ENCODE measurements at places on chromosomes 5 and 9.

DNA sequence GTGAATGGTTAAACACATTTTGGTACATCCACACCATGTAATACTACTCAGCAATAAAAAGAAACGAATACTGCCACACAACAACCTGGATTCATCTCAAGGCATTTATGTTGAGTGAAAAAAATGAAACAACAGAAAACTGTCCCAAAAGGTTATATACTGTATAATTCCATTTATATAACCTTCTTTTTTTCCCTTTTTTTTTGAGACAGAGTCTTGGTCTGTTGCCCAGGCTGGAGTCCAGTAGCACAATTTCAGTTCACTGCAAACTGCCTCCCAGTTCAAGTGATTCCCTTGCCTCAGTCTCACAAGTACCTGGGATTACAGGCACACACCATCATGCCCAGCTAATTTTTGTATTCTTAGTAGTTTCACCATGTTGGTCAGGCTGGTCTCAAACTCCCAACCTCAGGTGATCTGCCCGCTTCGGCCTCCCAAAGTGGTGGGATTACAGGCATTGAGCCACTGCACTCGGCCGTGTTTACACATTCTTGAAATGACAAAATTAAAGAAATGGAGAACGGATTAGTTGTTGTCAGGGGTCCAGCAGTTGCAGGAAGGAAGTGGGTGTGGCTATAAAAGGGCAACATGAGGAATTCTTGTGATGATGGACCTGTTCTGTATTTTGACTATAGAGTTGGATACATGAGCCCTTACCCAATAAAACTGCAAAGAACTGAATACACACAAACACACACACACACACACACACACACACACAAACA lies 17.4 kb downstream of the PPP6C start:
- DNase-seq = peak; percentile 11

GRCh38 chr5:135497971-135498636 lies 37.7 kb downstream of the NEUROG1 start:
- DNase-seq = no peak

- DNase-seq = no peak
Observed at GRCh38 chr9:118262191-118262590, 558.0 kb downstream of the TLR4 start.

DNA sequence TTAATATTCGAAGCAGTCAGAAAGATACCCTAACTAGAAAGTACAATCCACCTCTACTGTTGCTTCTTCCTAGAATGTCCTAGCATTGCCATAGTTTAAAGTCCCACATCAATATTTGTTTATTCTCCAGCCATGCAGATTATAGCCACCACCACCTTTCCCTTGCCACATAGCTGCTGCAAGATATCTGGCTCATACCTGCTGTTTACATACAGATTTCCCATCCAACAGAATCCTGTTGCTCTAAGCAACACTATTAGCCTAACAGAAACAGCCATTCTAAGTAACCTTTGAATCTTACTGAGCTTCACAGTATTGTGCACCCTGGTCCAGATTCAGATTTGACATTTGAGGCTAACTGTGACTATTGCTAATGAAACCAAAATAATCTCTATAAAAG lies 45.6 kb downstream of the GNAQ start:
- no peak for DNase-seq

DNA sequence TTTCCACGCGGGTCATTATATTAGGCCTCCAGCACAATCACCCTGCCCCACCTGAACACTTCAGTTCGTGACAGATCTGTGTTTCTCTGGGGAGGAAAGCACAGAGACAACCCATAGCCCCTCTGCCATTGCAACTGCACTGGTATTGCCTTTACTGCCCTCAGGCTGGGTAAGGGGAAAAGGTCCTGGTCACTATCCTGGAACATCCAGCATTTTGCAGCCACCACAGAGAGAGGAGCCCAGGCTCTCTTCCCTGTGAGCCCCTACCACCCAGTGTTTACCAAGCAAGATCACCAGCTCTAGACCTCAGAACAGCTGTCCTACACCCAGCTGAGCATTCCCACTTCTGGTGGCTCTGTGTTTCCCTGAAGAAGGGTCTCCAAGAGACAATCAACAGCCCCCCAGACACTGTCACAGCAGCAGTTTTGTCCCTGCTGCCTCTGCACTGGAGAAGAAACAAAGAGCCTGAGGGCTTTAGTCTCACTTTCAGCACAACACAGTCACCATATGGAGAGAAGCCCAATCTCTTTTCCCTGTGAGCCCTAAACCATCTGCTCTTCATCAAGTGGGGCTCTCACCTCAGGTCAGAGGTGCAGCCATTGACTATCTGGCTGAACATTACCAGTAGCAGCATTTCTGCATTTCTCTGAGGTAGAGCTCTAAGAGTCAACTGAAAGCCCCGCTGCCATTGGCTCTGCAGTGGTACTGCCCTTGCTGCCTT lies 655.2 kb upstream of the FAM174A start:
- no peak for DNase-seq

GRCh38 chr5:132826424-132827082 lies 3.9 kb downstream of the SHROOM1 start:
- no peak for DNase-seq

DNA sequence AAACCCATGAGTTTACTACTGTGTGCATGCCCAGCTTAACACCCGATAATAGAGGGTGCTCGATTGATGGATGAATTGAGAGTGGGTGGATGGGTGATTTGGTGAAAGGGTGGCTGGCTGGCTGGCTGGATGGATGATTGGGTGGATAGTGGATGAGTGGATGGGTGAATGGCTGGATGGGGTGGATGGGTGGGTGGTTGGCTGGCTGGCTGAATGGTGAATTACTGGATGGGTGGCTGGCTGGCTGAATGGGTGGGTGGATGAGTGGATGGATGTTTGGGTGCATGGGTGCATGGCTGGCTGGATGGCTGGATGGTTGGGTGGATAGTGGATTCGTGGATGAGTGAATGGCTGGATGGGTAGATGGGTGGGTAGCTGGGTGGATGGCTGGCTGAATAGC lies 201.1 kb downstream of the IRX1 start:
- no peak for DNase-seq

DNA sequence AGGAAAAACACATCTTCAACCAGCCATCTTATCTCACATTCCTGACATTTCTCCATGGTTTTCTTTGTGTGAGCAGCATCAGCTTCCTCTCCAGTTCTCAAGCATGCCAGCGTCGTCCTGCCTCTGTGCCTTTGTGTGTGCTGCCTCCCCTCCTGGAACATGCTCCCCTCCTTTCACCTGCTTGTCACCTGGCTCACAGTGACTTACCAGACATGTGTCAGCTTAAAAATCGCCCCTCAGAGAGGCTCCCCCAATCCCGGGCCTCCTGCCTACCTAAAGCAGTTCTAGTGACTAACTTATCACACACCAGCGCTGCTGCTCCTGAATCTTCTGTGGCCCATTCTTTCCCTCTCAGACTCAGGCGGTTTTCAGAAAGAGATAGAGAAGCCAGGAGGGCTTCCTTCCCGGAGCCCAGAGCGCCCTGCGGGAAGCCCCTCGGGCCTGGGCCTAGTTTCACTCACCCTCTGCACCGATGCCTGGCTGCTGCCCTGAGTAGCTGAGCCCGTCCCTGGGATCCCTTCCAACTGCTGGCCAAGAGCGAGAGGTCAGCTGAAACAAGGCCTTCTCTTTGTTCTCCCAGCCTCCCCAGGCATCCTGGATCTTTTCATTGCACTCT lies 51.1 kb upstream of the MVB12B start:
- DNase-seq = no peak

GRCh38 chr5:62778316-62779009 lies 199.8 kb downstream of the LRRC70 start:
- peak; percentile 79 for DNase-seq

- peak; percentile 39 for DNase-seq
Observed at GRCh38 chr9:112332214-112332613, 1.2 kb downstream of the PTBP3 start.

DNA sequence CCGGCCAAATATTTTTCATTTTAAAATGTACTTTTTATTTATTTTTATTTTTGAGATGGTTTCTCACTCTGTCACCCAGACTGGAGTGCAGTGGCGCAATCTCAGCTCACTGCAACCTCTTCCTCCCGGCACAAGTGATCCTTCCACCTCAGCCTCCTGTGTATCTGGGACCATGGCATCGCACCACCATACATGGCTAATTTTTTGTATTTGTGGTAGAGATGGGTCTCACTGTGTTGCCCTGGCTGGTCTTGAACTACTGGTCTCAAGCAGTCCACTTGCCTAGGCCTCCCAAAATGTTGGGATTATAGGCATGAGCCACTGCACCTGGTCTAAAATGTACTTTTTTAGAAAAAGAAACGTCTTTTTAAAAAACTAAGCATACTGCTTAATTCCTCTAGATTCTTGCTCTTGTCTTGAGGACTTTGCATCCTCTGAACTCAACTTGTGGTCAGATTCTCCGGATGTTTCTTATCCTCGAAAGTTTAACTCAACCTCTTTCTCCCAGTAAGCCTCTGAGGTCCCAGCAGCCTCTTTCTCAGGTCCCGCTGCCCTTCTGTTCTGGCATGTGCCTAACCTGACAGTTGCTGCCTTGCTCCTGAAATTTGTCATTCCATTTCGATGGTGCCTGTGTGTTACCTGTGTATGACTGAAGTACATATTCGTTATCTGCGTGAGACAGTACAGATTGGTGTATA lies 63.0 kb downstream of the TRIO start:
- peak; percentile 43 for DNase-seq

DNA sequence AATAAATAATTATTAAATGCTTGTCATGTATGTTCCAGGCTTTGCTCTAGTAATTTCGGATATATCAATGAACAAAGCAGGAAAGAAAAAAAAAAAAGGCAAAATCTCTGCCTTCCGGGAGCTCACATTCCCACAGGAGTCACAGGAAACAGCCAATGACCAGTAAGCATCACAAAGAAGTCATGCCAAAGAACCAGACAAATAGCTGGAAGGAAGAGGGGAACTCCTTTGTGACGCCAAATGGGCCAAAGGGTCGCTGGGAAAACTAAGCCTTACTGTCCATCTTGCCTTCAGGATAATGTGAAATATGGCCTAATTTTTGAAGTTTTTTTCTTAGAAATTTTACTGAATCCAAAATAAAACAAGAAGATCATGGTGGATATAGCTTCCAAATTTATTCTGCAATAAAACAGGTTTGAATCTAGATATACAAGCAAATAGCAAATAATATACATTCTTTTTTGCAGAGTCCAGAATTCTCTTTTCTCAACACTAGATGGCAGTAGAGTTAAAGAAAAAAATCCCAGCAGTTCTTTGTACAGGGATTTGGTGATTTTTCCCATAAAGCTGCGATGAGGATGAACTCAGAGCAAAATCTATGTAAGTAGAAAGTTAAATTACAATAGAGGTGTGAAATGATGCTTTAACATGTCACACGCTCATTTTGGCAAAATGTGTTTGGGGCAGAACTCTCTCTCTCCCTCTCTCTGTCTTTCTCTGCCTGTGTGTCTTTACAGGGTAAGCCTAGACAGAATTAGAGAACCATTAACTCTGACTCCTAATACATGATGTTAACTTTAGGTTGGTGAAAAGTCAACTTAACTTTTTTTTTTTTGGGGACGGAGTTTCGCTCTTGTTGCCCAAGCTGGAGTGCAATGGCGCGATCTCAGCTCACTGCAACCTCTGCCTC lies 60.0 kb upstream of the TUT7 start:
- DNase-seq = peak; percentile 54

GRCh38 chr5:135383803-135384495 lies 15.1 kb downstream of the MACROH2A1 start:
- DNase-seq = no peak

- DNase-seq = no peak
Observed at GRCh38 chr5:54663866-54664265, 146.3 kb downstream of the SNX18 start.

GRCh38 chr5:41510176-41510831 lies at the start of gene PLCXD3:
TSS of gene PLCXD3 (minus strand) at chr5:41510601. CDS start at chr5:41510526, 75 bp downstream.
- no peak for DNase-seq

GRCh38 chr5:147963948-147964693 lies 57.8 kb upstream of the C5orf46 start:
- DNase-seq = no peak

- DNase-seq = no peak
Observed at GRCh38 chr9:121774715-121775613, 123.5 kb downstream of the DAB2IP start.

DNA sequence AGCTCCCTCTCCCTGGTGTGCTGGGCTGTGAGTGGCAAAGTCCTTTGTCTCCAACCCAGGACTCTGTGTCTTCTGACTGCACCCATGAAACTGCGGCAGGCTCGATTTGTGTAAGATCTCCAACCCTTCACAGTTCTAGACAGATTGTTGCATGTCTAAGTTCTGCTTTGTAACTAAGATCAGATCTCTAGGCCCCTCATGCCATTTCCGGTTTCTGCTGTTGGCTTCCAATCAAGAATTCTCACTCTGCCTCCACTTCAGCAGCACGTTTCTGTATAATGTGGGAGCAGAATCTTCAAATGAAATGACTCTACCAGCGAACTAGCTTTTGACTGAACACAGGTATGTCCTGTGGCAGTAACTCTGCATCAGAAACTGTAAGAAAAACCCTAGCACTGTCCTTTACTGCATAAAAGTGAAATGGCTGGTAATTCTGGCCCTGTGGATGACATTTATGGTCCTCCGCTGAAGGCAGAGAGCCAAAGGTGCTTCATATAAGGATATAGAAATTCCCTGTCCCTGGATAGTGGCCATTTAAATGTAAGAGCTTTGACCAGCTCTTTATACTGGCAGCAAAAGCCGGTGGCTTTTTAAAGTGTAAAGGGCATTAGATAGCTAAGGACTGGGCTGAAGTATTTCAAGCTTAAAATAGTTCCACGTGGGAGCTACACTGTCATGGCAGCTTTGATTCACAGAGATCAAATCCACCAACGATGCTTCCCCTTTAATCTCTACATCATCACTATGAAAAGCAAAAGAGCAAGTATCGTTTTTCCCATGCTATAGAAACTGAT lies 319.0 kb upstream of the CDH6 start:
- DNase-seq = no peak

DNA sequence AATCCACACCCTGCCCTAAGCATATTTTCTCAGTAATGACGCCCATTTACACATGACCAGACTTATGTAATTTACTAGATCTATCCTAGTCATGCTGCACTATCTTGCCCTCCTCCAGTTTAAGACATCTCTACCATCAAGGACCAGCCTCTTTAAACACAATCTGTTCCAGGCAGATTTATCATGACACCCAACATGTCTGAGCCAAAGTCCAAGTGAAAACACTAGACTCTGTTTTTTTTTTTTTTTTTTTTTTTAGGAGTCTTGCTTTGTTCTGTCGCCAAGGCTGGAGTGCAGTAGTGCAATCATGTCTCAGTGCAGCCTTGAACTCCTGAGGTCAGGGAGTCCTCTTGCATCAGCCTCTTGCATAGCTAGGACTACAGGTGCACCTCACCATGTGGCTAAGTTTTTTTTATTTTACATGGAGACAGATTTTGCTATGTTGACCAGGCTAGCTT lies 354.6 kb downstream of the ARRDC3 start:
- DNase-seq = no peak

GRCh38 chr5:120091376-120091948 lies 372.6 kb upstream of the PRR16 start:
- DNase-seq = no peak

DNA sequence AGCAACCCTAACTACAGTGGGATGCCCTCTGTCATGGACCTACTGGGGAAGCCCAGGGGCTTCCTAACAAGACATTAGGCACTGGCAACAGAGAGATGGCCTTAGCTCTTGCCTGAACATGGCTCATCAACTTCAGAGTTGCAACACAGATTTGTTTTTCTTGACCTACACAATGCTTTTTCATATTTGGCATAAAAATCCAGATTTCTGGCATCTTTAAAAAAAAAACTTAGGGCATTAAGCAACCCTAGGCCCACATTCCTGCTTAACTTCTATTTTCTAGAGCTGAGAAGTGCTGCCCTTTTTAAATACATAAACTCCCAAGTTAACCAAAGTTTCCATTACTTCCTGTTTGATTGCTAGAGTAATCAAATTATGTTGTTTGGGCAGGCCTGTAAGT lies 8.0 kb downstream of the GRIA1 start:
- DNase-seq = no peak

- no peak for DNase-seq
Observed at GRCh38 chr5:78447775-78448424, 87.5 kb downstream of the SCAMP1 start.

Data from Kasumi-1 (cell line).